ENCODE measurements at places on chromosomes 16 and 17.

- no peak for DNase-seq
Measured at GRCh38 chr17:83067071-83067717, 12.2 kb upstream of the METRNL start.

DNA sequence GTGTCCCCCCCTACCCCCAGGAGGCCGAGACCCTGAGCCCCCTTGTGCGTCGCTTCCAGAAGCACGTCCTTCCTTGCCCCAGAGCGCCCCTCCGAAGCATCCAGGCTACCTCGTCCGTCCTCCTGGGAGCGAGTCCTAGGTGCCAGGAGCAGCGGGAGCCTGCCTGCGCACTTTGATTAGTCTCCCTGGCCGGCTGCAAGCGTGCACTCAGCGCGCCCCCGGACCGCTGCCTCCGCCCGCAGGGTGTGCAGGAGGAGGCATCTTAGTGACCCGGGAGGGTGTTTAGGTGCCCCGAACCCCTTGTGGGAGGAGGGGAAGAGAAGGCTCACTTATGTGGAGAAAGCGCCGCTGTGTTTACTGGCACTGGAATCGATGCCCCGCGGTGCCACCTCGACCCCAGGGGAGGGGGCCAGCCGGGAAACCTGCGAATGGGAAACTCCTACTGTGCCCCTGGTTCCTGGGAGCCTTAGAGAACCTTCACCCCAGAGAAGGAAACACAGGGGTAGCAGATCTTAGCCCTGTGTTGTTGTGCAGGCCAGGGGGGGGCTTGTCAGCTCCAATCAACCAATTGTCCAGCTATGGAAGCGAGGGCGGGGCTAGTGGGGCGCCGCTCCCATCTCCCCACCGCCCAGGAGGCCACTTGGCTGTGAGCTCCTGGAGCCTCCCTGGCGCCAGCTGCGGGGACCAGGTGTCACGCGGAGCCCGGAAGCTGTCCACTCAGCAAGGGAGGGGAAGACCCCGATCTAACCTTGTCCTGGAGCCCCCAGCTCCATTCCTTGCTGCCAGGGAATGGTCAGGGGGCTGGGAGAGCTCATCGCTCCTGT is 922.8 kb upstream of the EEF2KMT start:
- no peak for DNase-seq

DNA sequence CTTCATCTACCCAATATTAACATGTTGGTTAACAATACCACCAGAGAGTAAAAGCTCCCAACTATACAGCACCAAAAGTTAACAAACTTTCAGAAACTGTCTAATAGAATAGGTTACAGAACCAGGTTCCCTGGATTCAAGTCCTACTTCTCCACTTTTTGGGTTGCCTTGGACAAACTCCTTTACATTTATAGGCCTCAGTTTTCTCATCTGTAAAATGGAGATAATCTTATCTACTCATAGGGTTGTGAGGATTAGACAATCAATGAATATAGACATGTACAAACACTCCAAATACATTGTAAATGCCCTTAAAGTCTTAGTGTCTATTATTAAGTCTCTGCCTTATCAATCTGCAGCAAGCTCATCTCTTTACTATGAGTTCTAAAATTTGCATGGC is 435.2 kb downstream of the ZFHX3 start:
- DNase-seq = no peak

- no peak for DNase-seq
Measured at GRCh38 chr16:11587643-11588247, 1.0 kb upstream of the LITAF start.

DNA sequence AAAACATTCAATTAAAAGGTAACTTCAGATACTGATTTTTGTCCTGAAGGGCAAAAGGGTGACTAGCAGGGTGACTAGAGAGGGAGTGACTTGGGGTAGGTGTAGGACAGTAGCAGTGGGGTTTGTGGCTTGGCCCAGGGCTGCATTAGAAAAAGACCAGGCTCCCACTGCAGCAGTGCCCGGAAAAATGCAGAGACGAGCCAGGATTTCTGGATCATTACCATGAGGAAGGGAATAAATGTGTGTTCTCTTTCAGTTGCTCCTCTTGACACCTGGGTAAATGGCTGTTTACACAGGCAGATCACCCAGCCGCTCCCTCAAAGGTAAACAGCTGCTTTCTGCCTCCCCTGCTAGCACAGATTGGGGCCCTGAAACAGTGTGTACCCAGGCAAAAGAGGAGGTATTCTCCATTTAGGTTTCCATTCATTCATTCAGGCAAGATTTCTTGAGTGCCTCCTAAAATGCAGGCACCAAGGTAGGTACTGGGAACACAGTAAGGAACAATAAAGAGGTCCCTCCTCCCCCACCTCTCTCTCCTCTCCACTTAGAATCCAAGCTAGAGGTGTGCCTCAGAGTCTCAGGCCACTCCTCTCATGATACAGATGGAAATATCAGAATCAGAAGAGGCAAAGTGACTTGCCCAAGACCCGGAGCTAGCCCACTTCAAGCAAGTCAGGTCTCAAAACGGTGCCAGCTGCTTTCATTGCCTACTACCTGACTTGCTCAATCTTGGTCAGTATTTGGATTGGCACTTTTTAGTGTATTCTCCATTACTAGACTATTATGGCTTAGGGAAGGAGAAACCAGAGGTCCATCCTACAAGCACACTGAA is 15.2 kb upstream of the TOX3 start:
- no peak for DNase-seq

- no peak for DNase-seq
Measured at GRCh38 chr16:2150418-2151187, 2.2 kb downstream of the RAB26 start.

DNA sequence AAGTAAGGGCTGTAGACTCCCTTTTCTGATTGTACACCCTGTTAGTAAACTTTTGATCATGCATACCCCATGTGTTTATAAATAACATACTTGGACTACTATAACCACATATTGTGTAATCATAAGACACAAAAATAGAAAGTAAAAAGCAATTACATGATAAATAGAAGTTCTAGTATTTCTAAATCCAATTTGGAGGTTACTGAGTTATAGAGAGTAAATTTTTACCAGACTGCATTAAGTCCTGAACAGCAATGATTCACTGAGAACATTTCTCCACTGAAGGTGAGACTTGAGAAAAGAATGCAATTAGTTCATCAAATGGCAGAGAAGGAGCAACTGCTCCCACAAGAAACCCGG is 7.7 kb upstream of the TBKBP1 start:
- no peak for DNase-seq

All from activated CD4-positive, CD25-positive, alpha-beta regulatory T cell treated with anti-CD3 and anti-CD28 coated beads, Interleukin-2, amount 50 U/mL, for 72 hours (primary cell).